Activated T-cell treated with anti-CD3 and anti-CD28 coated beads, Interleukin-2, amount 50 U/mL, for 48 hours (primary cell): ENCODE measurements at places on chromosomes 16 and 17.
A peak's percentile ranks its signal among the peaks of the same experiment; 100 is the strongest.

GRCh38 chr17:7867881-7868329 lies 10.1 kb downstream of the CYB5D1 start:
- DNase-seq = no peak

GRCh38 chr16:759110-759910 lies 1.2 kb upstream of the MSLN start:
- no peak for DNase-seq

DNA sequence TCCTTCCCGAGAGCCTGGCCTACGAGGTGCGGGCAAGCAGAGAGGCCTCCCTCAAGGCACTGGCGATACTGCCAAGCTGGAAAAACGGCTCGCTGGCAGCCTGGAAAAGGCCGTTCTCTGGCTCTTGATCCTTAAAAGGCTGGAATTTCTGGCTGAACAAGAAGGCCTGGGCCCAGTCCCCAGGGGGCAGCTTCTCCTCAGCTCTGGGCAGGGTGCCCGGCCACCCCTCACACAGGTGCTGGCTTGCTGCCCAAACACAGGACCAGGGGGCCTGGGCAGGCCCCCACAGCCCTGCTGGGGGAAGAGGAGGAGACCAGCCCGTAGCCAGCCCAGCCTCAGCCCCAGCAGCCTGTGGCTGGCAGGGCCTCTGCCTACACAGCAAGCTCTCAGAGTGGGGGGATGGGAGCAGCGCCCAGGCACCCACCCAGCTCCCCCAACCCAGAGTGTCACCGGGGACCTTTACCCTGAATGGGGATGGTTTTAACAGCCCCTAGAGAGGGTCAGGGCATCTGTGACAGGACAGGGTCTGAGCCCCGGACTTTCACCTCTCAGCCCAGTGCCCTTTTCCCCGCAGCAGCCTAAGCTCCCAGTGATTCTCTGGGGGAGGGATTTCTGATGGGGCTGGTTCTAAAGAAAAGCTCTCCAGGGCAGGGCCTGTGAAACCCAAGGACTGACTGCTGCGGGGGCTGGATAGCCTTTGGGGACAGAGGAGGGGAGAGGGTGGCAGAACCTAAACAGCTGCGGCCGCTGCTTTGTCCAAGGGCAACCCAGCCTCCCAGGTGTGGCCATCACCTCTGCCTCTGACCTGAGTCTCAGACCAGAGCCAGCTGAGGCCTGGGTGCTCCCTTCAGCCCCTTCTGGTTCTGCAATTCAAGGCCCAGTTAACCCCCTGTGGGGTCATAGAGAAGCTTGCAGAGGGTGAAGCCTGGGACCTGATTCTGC lies 38.6 kb upstream of the TOB1 start:
- peak; percentile 26 for DNase-seq

DNA sequence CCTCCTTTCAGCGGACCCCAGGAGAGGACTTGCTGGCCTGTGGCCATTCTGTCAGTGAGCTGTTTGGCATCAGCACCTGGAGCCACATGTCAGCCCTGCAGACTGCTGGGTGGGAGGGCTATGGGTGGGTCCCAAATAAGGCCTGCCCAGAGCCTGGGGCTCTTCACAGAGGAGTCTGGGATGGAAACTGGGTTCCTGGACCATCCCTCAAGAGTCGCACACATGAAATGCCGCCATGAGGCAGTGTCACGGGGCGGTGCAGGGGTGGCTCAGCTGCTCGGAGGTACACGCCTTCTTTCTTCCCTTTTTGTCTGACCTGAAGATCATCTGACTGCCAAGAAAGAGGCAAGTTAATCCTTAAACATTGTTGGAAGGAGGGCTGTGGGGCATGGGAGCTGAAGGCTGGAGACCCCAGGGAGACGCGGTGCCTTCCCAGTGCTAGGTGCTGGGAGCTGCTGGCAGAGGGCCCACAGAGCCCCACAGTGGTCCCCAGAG lies 14.8 kb downstream of the MPRIP start:
- no peak for DNase-seq

- DNase-seq = no peak
Measured at GRCh38 chr17:27873746-27874145, 19.4 kb downstream of the LYRM9 start.

DNA sequence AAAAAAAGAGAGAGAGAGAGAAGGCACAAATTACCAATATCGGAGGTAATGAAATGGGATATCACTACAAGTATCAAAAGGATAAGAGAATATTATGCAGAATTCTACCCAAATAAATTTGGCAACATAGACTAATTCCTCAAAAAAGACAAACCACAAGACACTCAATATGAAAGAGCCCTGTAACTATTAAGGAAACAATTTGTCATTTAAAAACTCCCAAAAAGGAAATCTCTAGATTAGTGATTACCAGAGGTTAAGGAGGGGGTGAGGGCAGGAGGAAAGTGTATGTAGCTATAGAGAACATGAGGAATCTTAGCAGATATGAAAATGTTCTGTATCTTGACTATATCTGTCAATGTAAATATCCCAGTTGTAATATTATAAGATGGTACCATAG lies 54.0 kb downstream of the CFDP1 start:
- DNase-seq = no peak

GRCh38 chr16:47976636-47977210 lies 179.1 kb downstream of the ABCC12 start:
- DNase-seq = no peak

- no peak for DNase-seq
Measured at GRCh38 chr16:89693931-89694783, 7.3 kb downstream of the SPATA2L start.

GRCh38 chr16:9035996-9036395 lies 55.4 kb upstream of the HAPSTR1 start:
- DNase-seq = no peak
